Stimulated activated naive CD4-positive, alpha-beta T cell treated with Interleukin-2 at 50 U/mL for 16 hours (primary cell): ENCODE measurements at places on chromosomes 2 and 18.

GRCh38 chr2:230885463-230886130, 20.9 kb downstream of the ITM2C start:
- no peak for DNase-seq

GRCh38 chr2:179991344-179991743, 15.8 kb downstream of the CWC22 start:
- no peak for DNase-seq

DNA sequence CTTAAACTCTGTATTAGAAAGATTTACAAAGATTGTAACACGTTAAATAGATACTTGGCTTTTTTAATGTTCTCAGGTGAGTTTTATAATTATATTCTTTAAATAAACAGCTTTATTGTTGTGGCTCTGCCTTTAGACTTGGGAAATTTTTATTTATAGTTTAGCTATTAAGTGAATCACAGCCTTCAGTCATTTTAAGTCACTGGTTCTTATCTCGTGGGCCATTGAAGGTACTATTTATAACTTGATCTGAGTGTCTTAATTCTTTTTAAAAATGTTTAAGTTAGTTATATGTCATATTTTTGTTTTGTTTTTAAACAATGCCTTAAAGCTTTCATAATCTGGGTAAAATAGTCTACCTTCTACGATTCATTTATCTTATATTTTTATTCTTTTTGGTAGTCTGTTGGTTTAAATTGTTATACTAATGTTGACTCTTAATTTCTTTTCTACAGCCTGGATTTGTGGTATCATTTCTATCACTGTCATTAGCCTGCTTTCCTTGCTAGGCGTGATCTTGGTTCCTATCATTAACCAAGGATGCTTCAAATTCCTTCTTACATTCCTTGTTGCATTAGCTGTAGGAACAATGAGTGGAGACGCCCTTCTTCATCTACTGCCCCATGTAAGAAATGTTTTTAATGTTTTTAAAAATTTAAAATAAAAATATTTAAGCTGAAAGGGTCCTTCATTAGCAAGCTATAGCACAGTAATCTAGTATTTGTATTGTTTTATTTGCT, 49.3 kb downstream of the SLC39A10 start:
- DNase-seq, result no peak

DNA sequence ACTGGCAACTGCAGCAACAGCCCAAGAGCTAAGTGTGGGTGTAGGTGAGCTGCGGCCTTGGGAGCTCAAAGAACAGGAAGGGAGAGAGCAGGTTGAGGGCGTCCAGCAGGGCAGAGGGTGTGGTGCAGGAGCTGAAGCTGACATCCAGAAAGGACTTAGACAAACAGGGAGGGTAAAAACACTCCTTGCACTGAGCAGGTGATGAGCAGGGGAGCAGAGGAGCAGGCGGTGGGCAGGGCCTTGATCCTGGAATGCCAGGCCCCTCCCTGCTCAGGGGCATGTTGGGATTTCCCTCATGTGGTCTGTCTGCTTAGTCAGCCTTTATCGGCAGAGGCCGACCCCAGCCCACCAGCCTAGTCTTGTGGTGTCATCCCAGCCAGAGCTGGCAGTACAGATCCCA, 63.6 kb downstream of the VSNL1 start:
- no peak for DNase-seq

DNA sequence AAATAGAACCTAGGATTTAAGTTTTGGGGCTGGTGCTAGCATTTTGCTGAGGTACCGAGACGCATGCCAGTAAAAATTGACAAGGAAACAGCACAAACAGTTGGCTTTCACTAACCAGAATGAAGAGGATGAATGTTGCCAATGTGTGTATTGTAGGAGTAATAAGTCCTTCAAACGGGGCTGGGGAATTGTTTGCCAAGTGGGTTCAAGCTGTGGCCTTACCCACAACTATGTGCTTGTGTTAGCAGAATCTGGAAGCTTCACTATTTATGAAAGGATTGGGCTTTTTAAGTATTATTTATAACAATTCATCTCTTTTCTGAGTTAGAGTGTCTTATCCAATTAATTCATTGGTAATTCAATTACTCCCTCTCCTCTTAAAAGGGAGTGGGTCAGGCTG, 15.0 kb upstream of the KIF5C start:
- no peak for DNase-seq

DNA sequence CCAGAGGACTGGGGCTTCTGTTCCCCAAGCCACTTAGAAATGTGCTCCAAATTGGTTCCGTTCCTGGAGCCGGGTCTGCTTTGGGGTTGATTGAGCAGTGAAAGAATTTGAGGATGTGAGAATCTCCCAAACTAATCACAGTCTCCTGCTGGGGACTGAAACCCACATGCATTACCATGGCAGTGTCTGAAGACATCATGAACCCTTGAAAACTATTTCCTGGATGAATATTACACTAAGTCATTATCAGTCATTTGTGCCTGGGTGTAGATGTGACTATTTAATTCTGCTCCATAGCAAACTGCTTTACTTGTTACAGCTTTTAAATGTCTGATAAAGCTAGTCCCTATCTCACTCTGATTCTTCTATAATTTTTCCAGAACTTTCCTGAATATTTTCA, 27.6 kb downstream of the SPP2 start:
- no peak for DNase-seq

- DNase-seq, result no peak
Measured at GRCh38 chr2:85656468-85656867, 11.5 kb downstream of the SFTPB start.

DNA sequence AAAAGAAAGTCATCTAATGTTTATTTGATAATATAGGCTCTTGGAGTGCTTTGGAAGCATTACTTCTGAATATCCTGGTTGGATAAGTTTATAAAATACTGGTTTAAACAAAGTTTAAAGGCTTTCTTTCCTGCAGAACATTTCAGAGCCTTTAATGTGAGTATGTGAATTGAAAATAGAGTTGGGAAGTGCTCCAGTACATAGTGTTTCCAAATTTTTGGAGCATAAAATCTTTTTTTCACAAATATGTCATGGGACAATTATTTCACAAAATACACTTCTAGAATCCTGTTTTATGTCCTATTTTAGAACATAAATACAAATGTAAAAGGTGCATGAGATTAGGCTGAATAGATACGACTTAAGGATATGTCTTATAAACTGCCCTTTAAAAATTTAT, 158.9 kb upstream of the HNRNPA3 start:
- DNase-seq, result no peak

DNA sequence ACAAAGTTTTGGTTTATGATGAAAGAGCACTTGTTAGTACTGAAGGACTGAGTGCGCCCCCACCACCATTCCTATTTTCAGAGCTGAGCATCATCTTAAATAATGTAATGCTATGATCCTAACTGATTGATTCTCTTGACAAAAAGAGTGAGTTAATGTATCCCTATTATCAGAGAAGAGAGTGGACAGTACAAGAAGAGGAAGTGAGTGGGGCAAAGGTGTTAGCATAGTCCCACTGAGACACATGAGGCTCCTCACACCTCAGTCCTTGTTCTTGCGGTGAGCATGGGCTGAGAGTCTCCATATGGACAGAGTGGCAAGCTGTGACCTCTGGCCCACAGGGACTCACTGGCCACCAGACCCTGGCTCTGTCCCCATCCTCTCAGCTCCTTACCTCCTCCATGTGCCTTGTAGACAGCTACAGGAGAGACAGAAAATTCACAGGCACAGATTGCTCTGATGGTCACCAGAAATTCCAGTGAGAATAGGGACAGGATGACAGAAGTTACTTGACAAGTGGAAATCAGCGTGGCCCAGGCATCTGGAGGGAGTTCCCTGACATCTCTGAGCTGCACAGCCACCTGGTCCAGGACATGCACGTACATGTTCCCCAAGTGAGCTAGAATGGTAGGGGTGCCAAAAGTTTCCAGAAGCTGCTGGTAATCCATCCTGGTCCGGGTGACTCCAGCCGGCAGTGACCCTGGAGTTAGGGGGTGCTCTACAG, 32.6 kb downstream of the NAPG start:
- DNase-seq, result no peak

DNA sequence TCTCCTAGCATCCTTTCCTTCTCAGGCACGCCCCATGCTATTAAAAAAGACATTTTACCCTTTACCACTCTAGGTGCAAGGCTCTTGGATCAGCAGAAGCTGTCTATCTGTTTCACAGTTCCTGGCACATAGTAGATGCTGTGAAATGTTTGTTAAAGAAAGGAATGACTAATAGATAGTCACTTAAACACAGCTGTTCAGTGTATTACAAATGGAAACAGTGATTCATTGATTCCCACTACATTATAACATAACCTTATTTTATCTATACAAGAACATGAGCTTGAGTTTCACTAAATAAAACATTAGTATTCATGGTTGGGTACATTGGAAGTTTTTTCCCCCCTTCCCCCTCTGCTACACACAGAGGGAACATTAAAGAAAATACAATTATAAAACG, 142.1 kb downstream of the ASXL3 start:
- DNase-seq, result no peak

GRCh38 chr18:41955688-41956087, 654 bp downstream of the PIK3C3 start:
- no peak for DNase-seq

DNA sequence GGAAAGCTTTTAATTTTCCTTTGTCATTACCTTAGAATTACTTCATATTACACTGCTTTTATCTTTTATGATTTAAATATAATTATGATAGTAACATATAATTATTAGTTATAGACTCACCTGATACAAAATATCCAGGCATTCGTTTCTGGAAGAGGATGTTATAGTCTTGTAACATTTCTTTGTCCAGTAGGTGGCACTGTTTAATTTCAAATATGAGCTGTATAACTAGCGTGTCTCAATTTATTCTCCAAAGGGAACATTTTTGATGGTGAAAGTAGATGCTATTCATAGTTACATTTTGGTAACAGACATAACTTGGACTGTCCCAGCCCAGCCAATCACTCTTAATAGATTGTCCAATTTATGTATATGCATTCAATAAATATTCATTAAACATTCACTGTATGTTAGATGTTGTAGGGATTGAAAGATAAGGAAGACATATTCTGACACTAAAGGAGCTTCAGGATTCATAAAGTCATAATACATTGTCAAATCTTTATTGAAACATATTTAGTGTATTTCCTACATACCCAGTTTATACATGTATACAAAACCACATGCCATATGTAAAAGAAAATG, 19.2 kb downstream of the DAW1 start:
- no peak for DNase-seq

- no peak for DNase-seq
Measured at GRCh38 chr2:71511776-71512175, 58.4 kb downstream of the DYSF start.

DNA sequence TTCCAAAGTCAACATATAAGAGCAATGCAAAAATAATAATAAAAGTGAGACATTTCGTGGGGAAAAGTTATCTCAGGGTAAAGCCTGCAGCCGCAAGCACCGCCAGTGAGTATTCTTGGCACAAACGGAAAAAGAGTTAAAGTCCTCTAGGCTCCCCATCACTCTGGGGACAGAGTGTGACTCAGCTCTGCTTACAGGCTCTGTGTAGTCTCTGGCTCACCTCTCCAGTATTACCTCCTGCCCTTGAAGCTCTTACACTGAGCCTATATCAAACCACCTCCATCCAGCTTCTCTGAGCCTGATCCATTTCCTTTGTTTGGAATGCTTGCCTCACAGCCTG, 55.5 kb downstream of the MTHFD2 start:
- DNase-seq, result no peak

- no peak for DNase-seq
Measured at GRCh38 chr2:51231071-51231470, 199.1 kb upstream of the NRXN1 start.

- DNase-seq, result no peak
Measured at GRCh38 chr2:224518806-224519580, 66.2 kb downstream of the CUL3 start.

- no peak for DNase-seq
Measured at GRCh38 chr18:10006311-10006893, 92.6 kb downstream of the VAPA start.

DNA sequence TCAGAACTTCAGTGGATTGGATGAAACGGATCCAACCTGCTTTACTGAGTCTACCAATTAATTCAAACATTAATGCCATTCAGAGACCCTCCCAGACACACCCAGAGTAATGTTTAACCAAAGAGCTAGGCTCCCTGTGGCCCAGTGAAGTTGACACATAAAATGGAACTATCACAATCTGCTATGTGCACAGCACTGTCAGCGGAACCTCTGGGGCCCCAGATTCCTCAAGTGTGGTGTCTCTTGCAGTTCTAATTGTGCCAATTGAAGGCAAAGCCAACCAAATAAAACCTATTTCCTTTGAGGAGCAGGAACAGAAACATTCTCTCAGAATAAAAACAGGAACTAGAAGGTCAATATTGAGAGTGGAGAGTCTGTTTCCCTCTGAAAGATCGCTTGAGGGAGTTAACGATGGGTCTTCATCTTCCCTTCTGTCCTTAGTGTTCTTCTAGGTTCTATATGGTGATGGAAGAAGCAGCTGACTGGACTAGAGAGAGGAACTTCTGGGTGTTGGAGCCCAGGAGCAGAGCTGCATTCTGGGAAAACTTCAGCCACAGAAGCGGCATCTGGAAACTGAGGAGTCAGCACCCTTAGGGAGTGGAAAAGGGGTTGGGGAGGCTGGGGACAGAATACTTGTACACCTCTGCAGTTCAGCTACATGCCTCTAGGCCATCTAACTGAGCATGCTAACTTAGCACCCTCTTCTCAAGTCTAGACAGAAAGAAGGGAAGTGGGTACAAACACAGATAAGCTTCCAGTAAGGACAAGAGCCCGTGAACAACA, 174.4 kb upstream of the FBXO11 start:
- no peak for DNase-seq

GRCh38 chr2:123080331-123080730, 944.8 kb upstream of the CNTNAP5 start:
- no peak for DNase-seq

DNA sequence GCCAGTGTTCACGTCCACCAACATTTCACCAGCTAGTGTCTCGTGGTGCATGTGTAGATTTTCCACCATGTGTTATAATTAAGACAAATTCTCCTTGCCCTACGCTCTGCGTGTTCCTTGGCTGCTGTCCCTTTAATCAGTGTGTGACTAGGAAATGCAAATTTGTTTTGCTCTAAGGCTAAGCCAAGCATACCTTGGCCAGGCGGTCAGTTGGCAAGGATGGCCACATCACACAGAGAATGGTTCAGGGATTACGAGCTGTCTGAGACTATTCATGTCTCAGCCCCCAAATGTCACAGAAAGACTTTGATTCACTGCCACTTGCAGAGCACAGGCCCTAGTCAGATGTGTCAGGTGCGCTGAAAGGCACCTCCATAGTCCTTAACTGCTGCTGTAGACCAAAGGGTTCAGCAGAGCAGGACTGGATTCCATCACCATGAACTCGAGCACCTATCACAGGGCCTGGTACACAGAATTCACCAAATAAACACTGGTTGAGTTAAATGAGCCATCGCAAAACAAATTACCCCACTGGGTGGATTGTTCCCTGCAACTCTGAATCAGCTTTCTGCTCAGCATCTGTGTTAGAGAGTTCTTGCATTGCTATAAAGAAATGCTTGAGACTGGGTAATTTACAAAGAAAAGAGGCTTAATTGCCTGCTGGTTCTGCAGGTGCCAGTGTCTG, 128.4 kb downstream of the CABLES1 start:
- no peak for DNase-seq

GRCh38 chr18:27778441-27778840, 398.5 kb downstream of the CDH2 start:
- no peak for DNase-seq

GRCh38 chr2:219624565-219624964, 2.9 kb upstream of the SLC4A3 start:
- no peak for DNase-seq
